Smooth muscle cell of the pulmonary artery (primary cell): ENCODE measurements at places on chromosomes 11 and 22. TPM values are rescaled to one million over a fixed set of nuclear protein-coding genes. Genes with fewer than 3 reads are reported as not detected.

ROBO4 gene
- total RNA-seq = 0.36 and 1.2 TPM in 2 replicates

KCNK4 gene
- total RNA-seq = 0.13 and 0.20 TPM in 2 replicates

PRR33 gene
- not detected in 2 replicates for total RNA-seq

C11orf42 gene
- total RNA-seq = not detected in 2 replicates

HOATZ gene
- not detected in 2 replicates for total RNA-seq

LGALS12 gene
- total RNA-seq = not detected in 2 replicates

MMP7 gene
- total RNA-seq = not detected in 2 replicates

PNPLA2 gene
- total RNA-seq = 35.1 and 43.5 TPM in 2 replicates

SCGB1D4 gene
- total RNA-seq = not detected in 2 replicates

SMC1B gene
- 0.07 TPM in 1 of 2 replicates, not detected in the other for total RNA-seq

TBX10 gene
- total RNA-seq = not detected in 2 replicates

LMNTD2 gene
- 0.39 and 0.73 TPM in 2 replicates for total RNA-seq

CD82 gene
- 36.7 and 56.5 TPM in 2 replicates for total RNA-seq

API5 gene
- 58.4 and 68.0 TPM in 2 replicates for total RNA-seq

FAT3 gene
- 1.1 and 1.5 TPM in 2 replicates for total RNA-seq

PRRG4 gene
- under 0.01 and 0.89 TPM in 2 replicates for total RNA-seq

PRSS23 gene
- total RNA-seq = 629 and 657 TPM in 2 replicates

OR4X1 gene
- total RNA-seq = not detected in 2 replicates

APOL1 gene
- total RNA-seq = 68.4 and 93.8 TPM in 2 replicates

SULT4A1 gene
- total RNA-seq = 0.20 and 0.26 TPM in 2 replicates

ARHGEF12 gene
- 105 and 126 TPM in 2 replicates for total RNA-seq

RCOR2 gene
- 2.3 and 5.8 TPM in 2 replicates for total RNA-seq

ANO1 gene
- total RNA-seq = 3.8 and 11.7 TPM in 2 replicates

AP1B1 gene
- 50.6 and 58.5 TPM in 2 replicates for total RNA-seq

TRIM29 gene
- 0.20 and 0.33 TPM in 2 replicates for total RNA-seq

JAM3 gene
- 95.7 and 117 TPM in 2 replicates for total RNA-seq

RNF214 gene
- total RNA-seq = 10.7 and 11.9 TPM in 2 replicates

CRELD2 gene
- total RNA-seq = 79.4 and 83.6 TPM in 2 replicates

OR4C6 gene
- total RNA-seq = not detected in 2 replicates

DEUP1 gene
- not detected in 2 replicates for total RNA-seq

TMPRSS13 gene
- not detected in 2 replicates for total RNA-seq

UBQLNL gene
- total RNA-seq = 0.23 and 0.33 TPM in 2 replicates

PGA4 gene
- total RNA-seq = 2.5 TPM in 1 of 2 replicates, not detected in the other

IL17REL gene
- total RNA-seq = not detected in 2 replicates

MYH9 gene
- total RNA-seq = 821 and 1,213 TPM in 2 replicates

DSCAML1 gene
- total RNA-seq = not detected in 2 replicates

HORMAD2 gene
- total RNA-seq = not detected in 2 replicates

CSF2RB gene
- total RNA-seq = 0.46 and 0.52 TPM in 2 replicates

PTPRCAP gene
- total RNA-seq = 0.17 and 0.46 TPM in 2 replicates

PRODH gene
- under 0.01 and 0.03 TPM in 2 replicates for total RNA-seq

KRTAP5-1 gene
- not detected in 2 replicates for total RNA-seq

LYVE1 gene
- 0.23 and 4.6 TPM in 2 replicates for total RNA-seq

PRG2 gene
- 0.26 and 0.73 TPM in 2 replicates for total RNA-seq

OR52I1 gene
- not detected in 2 replicates for total RNA-seq

GLYATL1 gene
- total RNA-seq = 0.13 and 0.26 TPM in 2 replicates

MUC15 gene
- not detected in 2 replicates for total RNA-seq

APOL5 gene
- 0.46 TPM in 1 of 2 replicates, not detected in the other for total RNA-seq

DCDC1 gene
- total RNA-seq = 0.07 and 0.26 TPM in 2 replicates

POU2F3 gene
- 0.03 and 0.07 TPM in 2 replicates for total RNA-seq

FOLR3 gene
- total RNA-seq = 3.4 TPM in 1 of 2 replicates, not detected in the other

ALKBH3 gene
- total RNA-seq = 17.1 and 19.4 TPM in 2 replicates

IZUMO1R gene
- total RNA-seq = not detected in 2 replicates

LRRN4CL gene
- 3.3 and 4.9 TPM in 2 replicates for total RNA-seq

TUBA8 gene
- 0.23 and 0.72 TPM in 2 replicates for total RNA-seq

RIN1 gene
- total RNA-seq = 17.9 and 19.5 TPM in 2 replicates

RNF169 gene
- 18.6 and 21.2 TPM in 2 replicates for total RNA-seq

SIAE gene
- total RNA-seq = 31.6 and 40.1 TPM in 2 replicates

TSPO gene
- total RNA-seq = 224 and 354 TPM in 2 replicates
